ENCODE measurements at places on chromosomes 13 and 19. TPM values are rescaled to one million over a fixed set of nuclear protein-coding genes. Genes with fewer than 3 reads are reported as not detected.

The ADAMTSL5 gene
- total RNA-seq, result 3.0 TPM

The ATXN8OS gene
- total RNA-seq, result not detected

DNA sequence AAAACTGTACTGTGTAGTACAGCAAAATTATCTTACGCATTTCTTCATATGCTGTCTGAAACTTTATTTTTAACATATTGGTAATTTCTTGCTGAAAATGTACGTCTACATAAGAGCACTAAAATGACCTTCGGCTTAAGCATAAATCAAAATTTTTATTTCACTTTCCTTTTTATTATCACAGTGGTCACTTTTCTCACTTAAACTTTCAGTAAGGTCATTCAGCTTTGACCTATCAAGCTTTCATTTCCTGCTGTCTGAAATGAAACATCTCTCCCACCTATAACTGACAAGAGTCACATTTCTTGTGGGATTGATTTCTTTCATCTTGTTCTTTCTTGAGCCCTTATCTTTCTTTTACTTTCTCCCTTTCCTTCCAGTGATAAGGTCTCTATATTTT lies 2212.7 kb upstream of the PCDH20 start:
- no peak for ATAC-seq

DNA sequence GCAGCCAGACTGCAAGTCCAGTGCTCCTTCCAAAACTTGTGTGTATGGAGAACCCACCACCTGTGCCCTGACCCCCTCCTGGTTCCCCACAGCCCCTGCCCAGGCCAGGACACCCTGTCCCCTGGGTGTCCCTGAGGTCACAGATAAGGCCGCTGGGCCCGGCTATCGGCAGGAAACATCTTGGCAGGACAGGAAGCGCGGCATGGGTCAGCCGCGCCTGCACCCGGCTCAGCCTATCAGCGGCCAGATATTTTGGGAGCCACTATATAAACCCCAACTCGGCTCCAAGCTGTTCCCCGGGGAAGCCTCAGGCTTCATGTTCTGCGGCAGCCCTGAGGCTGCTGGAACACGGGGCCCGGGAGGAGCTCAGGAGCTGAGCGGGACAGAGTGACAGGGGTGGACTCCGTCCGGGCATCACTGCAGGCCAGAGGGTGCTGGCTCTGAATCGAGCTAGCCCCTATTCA lies 60.8 kb downstream of the AP1M1 start:
- no peak for ATAC-seq

- no peak for ATAC-seq
Measured at GRCh38 chr13:63403733-63404132, 1988.1 kb upstream of the PCDH20 start.

The CARM1 gene
- 32.7 TPM for total RNA-seq

GRCh38 chr13:75641026-75641425 lies 4.9 kb downstream of the LMO7 start:
- ATAC-seq, result no peak

Measured in activated T-helper 17 cell treated with anti-CD3 and anti-CD28 coated beads, Interleukin-2, amount 50 U/mL, for 72 hours (primary cell).